ENCODE measurements at places on chromosomes 13 and 19.

GRCh38 chr13:96238861-96239260 lies 149.0 kb downstream of the HS6ST3 start:
- H3K27ac ChIP-seq, result no peak overlapping the region
- no peak overlapping the region for H3K4me3 ChIP-seq

DNA sequence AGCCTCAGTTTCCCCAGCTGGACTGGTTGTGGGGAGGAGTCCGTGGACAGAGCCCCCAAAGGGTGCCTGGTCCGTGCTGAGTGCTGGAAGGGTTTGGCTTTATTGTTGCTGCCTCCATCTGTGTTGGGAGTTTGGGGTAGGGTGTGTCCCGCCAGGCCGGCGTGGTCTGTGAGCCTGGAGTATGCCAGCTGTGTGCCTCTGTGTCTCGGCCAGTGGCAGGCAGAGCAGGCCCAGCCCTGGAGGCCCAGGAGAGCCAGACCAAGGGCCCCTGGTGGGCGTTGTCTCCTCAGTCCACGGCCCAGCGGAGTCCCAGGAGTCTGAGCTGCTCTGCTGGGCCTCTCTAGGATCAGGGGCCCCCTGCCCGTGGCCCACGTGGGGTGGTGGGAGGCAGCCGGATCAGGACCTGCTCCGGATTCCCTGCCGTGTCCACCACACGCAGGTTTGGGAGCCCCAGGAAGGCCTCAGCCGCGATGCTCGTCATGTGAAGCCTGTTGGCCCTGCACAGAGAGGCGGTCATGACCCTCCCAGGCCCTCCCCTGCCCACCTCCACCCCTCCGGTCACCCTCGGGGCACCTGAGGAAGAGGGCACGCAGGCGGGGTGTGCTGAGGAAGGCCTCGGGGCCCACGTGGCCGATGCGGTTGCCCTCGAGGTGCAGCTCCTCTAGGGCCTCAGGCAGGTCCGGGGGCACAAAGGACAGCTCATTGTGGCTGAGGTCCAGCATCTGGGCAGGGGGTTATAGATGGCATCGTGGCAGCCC lies 6.6 kb downstream of the PODNL1 start:
- no peaks in the 10 kb centered on the region for H3K27me3 ChIP-seq
- peaks cover 8% of the 10 kb centered on the region for H3K36me3 ChIP-seq
- no peaks in the 10 kb centered on the region for H3K4me1 ChIP-seq

DNA sequence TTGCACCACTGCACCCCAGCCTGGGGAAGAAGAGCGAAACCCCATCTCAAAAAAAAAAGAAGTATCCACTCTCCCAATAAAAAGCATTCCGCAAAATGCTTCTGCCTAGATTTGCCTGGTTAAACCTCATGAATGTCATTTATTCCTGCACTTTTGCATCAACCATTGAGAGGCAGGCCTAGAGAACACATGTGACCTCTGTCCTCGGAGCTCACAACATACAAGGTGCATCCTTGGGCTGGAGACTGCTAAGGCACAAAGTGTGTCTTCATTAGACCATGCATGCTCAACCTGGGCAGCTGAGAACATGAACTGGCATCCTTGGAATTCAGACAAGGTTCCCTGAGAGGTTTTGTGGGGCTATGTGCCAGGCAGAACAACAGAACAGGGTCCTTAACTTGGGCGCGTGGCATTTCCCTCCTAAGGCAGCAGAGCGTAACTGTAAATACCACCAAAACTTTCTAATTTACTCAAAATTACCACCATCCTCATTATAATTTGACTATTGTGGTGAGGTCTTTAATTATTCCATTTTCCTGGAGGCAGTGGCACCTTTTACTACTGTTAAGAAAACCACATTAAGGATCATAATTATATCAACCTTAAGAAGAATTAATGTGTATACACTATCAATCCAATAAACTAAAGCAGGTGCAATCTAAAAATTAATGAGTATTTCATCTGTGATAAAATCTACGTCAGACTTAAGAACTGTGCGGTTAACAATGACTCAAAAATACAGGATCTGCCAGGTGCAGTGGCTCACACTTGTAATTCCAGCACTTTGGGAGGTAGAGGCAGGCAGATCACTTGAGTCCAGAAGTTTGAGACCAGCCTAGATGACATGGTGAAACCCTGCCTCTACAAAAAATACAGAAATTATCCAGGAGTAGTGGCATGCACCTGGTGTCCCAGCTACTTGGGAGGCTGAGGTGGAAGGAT lies 13.8 kb downstream of the RCBTB1 start:
- no peaks in the 10 kb centered on the region for H3K36me3 ChIP-seq
- H3K27ac ChIP-seq, result no peak overlapping the region
- no peaks in the 10 kb centered on the region for H3K27me3 ChIP-seq
- H3K4me3 ChIP-seq, result no peak overlapping the region
- no peak for DNase-seq
- peaks cover 2% of the 10 kb centered on the region for H3K4me1 ChIP-seq

GRCh38 chr19:8462571-8462970 lies 17.8 kb downstream of the HNRNPM start:
- H3K4me3 ChIP-seq, result no peak overlapping the region
- peaks cover 13% of the 10 kb centered on the region for H3K36me3 ChIP-seq
- no peak for DNase-seq
- H3K27ac ChIP-seq, result no peak overlapping the region
- no peaks in the 10 kb centered on the region for H3K27me3 ChIP-seq

GRCh38 chr13:113912596-113912995 lies 48.7 kb upstream of the GAS6 start:
- H3K27ac ChIP-seq, result no peak overlapping the region
- H3K4me1 ChIP-seq, result peaks cover 3% of the 10 kb centered on the region
- H3K4me3 ChIP-seq, result no peak overlapping the region
- no peaks in the 10 kb centered on the region for H3K27me3 ChIP-seq
- H3K36me3 ChIP-seq, result no peaks in the 10 kb centered on the region

- H3K27ac ChIP-seq, result no peak overlapping the region
- H3K36me3 ChIP-seq, result no peaks in the 10 kb centered on the region
- DNase-seq, result no peak
- peaks cover 23% of the 10 kb centered on the region for H3K27me3 ChIP-seq
- H3K4me3 ChIP-seq, result no peak overlapping the region
Observed at GRCh38 chr19:41997851-41998229, 3.8 kb upstream of the ATP1A3 start.

GRCh38 chr13:73765651-73766384 lies 368.4 kb downstream of the KLF12 start:
- peak overlapping the region; percentile 7 for H3K27ac ChIP-seq
- peak; percentile 95 for DNase-seq
- peaks cover 13% of the 10 kb centered on the region for H3K4me1 ChIP-seq
- no peaks in the 10 kb centered on the region for H3K36me3 ChIP-seq
- H3K4me3 ChIP-seq, result peak overlapping the region; percentile 2
